ENCODE measurements at places on chromosomes 1 and 21. TPM values are rescaled to one million over a fixed set of nuclear protein-coding genes. Genes with fewer than 3 reads are reported as not detected.

The DNM3 gene
- 2.4 TPM for total RNA-seq

The CLCA1 gene
- not detected for total RNA-seq

The UBXN11 gene
- 60.5 TPM for total RNA-seq

The BACE2 gene
- 5.1 TPM for total RNA-seq

The MIXL1 gene
- total RNA-seq = not detected

The IFI44L gene
- 278 TPM for total RNA-seq

DNA sequence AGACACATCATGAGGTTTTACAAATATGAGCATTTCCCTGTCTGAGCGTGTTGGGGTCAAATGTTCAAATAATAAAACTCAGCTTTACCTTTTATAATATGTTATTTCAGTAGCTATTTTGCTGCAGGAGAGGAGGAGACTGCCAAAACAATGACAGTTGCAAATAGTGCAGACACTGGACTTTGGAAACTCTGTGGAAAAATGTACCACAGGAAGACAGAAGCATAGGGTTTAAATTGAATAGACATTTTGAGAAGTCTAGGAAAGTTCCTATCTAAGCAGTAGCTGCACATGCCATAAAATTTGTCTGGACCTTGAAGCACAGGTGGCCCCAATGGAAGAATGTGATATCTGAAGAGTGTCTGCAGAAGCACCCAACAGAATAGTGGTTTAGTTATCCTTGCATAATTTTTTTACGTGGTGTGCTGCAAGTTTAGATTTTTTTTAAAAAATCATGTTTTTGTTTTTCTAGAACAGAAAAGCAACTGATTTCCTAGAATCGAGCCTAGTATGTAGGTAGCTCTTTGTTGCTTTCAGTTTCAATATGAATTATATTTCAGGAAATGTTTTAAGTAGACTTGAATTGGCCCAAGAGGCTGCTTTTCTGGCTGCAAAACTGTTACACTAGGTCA, 14.0 kb upstream of the GBP5 start:
- H3K27ac ChIP-seq = peak overlapping the region; percentile 95
- DNase-seq = no peak
- no peaks in the 10 kb centered on the region for H3K27me3 ChIP-seq
- peaks cover 54% of the 10 kb centered on the region for H3K4me1 ChIP-seq
- H3K36me3 ChIP-seq = peaks cover 58% of the 10 kb centered on the region

DNA sequence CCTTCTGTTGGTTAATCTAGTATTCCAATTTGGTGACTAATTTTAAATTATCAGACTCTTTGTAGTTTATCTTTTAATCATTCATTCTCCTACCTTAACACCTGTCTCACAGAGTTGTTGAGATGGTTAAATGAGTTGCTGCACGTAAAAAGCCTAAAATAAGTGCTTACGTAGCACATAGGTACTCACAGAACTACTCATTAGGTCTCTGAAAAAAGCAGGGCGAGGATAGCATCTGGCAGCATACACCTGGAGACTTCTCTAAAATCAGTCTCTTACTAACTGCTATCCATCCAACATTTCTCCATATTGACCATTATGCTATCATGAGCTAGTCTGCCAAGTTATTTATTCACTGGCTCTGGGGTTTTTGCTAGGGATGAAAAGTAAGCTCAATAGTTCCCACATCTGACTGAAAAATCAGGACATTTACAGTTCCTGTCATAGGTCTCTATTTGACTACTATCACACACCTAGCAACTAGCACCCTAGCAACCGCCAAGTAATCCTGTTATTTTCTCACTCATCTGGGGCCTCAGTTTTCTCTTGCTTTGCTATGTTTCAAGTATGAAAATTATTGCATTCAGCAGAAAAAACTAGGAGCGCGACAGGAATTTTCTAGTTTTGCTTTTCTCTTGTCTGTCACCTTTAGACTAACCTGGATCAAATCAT, 11.2 kb downstream of the CSDE1 start:
- H3K27ac ChIP-seq = no peak overlapping the region
- peaks cover 34% of the 10 kb centered on the region for H3K36me3 ChIP-seq
- no peak overlapping the region for H3K4me3 ChIP-seq
- peaks cover 53% of the 10 kb centered on the region for H3K4me1 ChIP-seq
- no peak for DNase-seq

DNA sequence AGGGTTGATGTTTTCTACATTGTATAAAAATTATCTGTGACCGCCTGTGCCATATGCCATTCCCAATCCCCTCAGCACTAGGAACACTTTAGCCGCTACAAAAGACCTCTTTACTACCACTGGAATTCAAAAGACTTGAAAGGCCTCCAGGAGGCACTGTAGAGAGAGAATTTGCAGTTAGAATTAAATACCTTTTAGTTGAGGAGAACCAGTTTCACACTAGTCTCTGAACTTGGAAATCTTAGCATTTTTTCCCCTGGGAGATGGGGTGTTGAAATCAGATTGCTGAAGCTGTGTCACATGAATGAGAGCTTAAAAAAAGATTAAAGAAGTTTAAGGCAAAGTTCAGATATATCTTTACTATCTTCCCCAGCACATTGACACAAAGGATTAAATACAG, 291.0 kb downstream of the ADGRL2 start:
- no peaks in the 10 kb centered on the region for H3K27me3 ChIP-seq
- no peak for DNase-seq
- no peak overlapping the region for H3K4me3 ChIP-seq
- no peak overlapping the region for H3K27ac ChIP-seq

DNA sequence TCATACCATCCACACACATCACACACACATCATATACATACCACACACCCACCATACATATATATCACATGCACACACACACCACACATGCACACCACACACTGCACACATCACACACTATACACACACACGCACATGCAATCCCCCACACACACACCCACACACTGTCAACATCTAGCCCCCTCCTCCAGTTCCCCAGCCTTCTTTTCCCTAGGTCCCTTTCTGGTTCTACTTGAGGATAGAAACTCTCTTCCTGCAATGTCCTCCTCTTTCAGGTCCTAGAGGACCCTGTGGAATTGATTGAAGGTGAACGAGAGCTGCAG, 4.3 kb downstream of the CASQ1 start:
- no peak for DNase-seq
- peaks cover 2% of the 10 kb centered on the region for H3K27me3 ChIP-seq
- no peaks in the 10 kb centered on the region for H3K4me1 ChIP-seq
- H3K4me3 ChIP-seq = no peak overlapping the region

- H3K36me3 ChIP-seq = no peaks in the 10 kb centered on the region
- peaks cover 30% of the 10 kb centered on the region for H3K27me3 ChIP-seq
- no peaks in the 10 kb centered on the region for H3K4me1 ChIP-seq
- no peak overlapping the region for H3K4me3 ChIP-seq
- no peak overlapping the region for H3K27ac ChIP-seq
- no peak for DNase-seq
Measured at GRCh38 chr1:114274621-114275317, 121.1 kb upstream of the SYT6 start.

- H3K4me3 ChIP-seq = no peak overlapping the region
- DNase-seq = no peak
- H3K27ac ChIP-seq = no peak overlapping the region
- peaks cover 1% of the 10 kb centered on the region for H3K36me3 ChIP-seq
Measured at GRCh38 chr1:83627045-83627444, 371.9 kb downstream of the TTLL7 start.

DNA sequence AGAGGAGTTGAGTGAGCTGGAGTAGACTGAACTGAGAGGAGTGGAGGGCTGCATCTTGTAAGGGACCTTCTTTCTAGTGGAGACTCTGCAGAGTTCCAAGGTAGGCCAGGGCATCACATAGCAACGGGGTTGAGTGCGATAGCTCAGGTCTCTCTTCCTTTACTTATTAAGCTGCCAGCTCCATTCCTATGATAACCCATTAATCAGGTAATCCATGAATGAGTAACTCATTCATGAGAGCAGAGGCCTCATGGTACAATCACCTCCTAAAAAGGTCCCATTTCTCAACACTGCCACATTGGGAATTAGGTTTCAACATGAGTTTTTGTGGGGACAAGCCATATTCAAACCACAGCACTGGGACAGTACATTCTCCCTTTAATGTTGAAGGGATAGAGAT, 21.3 kb downstream of the VN1R5 start:
- no peak overlapping the region for H3K4me3 ChIP-seq
- peaks cover 10% of the 10 kb centered on the region for H3K36me3 ChIP-seq
- no peak for DNase-seq
- no peak overlapping the region for H3K27ac ChIP-seq
- H3K4me1 ChIP-seq = no peaks in the 10 kb centered on the region

- H3K27ac ChIP-seq = no peak overlapping the region
- peaks cover 2% of the 10 kb centered on the region for H3K4me1 ChIP-seq
- H3K27me3 ChIP-seq = no peaks in the 10 kb centered on the region
- no peak overlapping the region for H3K4me3 ChIP-seq
Measured at GRCh38 chr1:84510668-84511067, 4.3 kb upstream of the GNG5 start.

DNA sequence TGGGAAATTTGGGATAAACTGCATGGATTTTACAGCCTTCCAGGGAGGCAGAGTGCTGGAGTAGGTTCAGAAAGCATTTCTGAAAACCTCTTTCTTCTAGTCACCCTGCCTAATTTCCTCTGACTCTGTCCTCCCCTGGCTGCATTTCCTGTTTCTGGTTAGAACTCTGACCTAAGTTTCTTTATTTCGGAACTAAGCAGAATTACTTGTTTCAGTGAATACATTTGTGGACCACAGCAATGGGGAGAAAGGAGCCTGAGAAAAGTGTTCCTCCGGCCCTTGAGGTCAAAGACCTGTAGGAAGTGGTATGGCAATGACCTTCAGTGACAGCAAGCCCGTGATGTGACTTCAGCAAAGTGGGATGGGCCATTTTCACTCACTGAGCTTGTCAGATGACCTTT, 173.4 kb upstream of the RUNX1 start:
- H3K36me3 ChIP-seq = peaks cover 13% of the 10 kb centered on the region
- peaks cover 37% of the 10 kb centered on the region for H3K4me1 ChIP-seq
- H3K27me3 ChIP-seq = peaks cover 2% of the 10 kb centered on the region
- peak overlapping the region; percentile 37 for H3K27ac ChIP-seq

DNA sequence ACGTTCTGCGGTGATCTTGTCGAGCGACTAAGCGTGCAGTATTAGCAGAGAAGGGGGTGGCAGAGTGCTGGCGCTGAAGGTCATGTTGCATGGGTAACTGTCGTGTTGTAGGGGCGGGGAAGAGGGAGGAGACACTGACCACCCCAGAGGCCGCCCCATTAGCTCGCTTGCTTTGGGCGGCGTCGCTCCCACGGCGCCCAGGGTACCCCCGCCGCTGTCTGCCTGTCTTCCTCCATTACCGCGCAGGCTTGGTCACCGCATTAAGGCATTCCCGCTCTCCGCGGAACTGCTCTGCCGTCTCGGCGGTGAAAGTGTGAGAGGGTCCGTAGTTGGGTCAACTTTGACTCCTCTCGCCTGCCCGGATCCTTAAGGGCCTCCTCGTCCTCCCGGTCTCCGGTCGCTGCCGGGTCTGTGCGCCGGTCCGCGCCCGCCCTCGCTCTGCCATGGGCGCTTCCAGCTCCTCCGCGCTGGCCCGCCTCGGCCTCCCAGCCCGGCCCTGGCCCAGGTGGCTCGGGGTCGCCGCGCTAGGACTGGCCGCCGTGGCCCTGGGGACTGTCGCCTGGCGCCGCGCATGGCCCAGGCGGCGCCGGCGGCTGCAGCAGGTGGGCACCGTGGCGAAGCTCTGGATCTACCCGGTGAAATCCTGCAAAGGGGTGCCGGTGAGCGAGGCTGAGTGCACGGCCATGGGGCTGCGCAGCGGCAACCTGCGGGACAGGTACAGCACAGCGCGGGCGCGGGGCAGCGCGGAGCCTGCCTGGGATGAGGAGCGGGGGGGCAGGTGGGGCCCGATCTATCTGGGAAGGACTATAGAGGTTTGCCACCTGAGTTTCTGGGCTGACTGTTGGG, at the start of gene MTARC2:
Gene MTARC2 (plus strand): TSS at position 234 of the 846 bp plus-strand sequence. CDS start 210 bp downstream, at position 444.
- peaks cover 5% of the 10 kb centered on the region for H3K4me1 ChIP-seq
- no peak within 1 kb of the TSS for H3K27ac ChIP-seq
- H3K4me3 ChIP-seq = peak within 1 kb of the TSS; percentile 64
- H3K27me3 ChIP-seq = peaks cover 50% of the 10 kb centered on the region

GRCh38 chr1:58773406-58773840, 10.4 kb downstream of the JUN start:
- no peaks in the 10 kb centered on the region for H3K36me3 ChIP-seq
- DNase-seq = peak; percentile 37
- H3K4me3 ChIP-seq = peak overlapping the region; percentile 22
- H3K27ac ChIP-seq = peak overlapping the region; percentile 68
- H3K4me1 ChIP-seq = peaks cover 5% of the 10 kb centered on the region

- H3K4me3 ChIP-seq = no peak overlapping the region
- no peaks in the 10 kb centered on the region for H3K36me3 ChIP-seq
- no peak overlapping the region for H3K27ac ChIP-seq
- H3K27me3 ChIP-seq = no peaks in the 10 kb centered on the region
- no peaks in the 10 kb centered on the region for H3K4me1 ChIP-seq
Measured at GRCh38 chr1:48931506-48932192, 155.0 kb upstream of the BEND5 start.

- peaks cover 3% of the 10 kb centered on the region for H3K27me3 ChIP-seq
- no peak overlapping the region for H3K27ac ChIP-seq
- no peak overlapping the region for H3K4me3 ChIP-seq
Measured at GRCh38 chr1:56916630-56917029, 49.2 kb downstream of the C8B start.

All from activated naive CD8-positive, alpha-beta T cell treated with anti-CD3 and anti-CD28 coated beads, Interleukin-2, amount 10 ng/mL, durations not matched to agents 7 days and 5 days (primary cell).